Muscle of leg (tissue), 16 donors: ENCODE measurements at places on chromosomes 2 and 18. TPM values are rescaled to one million over a fixed set of nuclear protein-coding genes. Genes with fewer than 3 reads are reported as not detected.

Gene ABCG8
- total RNA-seq = not detected

Gene TUBA4B
- 0.04 TPM for total RNA-seq

Gene NDC80
- 12.5 TPM for total RNA-seq

Gene ARL5A
- total RNA-seq = 42.6 TPM

Gene PRSS56
- 2.6 TPM for total RNA-seq

Gene GPR55
- not detected for total RNA-seq

Gene ACVR1C
- total RNA-seq = 0.09 TPM

Gene RIT2
- total RNA-seq = not detected

Gene DSG4
- total RNA-seq = not detected

Gene VAMP8
- 9.8 TPM for total RNA-seq

Gene CPS1
- total RNA-seq = 2.1 TPM

Gene KRTCAP3
- 0.53 TPM for total RNA-seq

Gene ANKRD30B
- total RNA-seq = under 0.01 TPM

Gene MPHOSPH10
- 21.3 TPM for total RNA-seq

Gene ST8SIA3
- total RNA-seq = 0.09 TPM

Gene ACMSD
- total RNA-seq = not detected

Gene IL36A
- total RNA-seq = not detected

Gene FLACC1
- total RNA-seq = 2.3 TPM

Gene AFF3
- total RNA-seq = 7.2 TPM

Gene TMEM178A
- total RNA-seq = 5.7 TPM

Gene C2orf66
- total RNA-seq = 0.04 TPM

Gene ZFP36L2
- 12.0 TPM for total RNA-seq

Gene MYO5B
- total RNA-seq = 0.98 TPM

Gene TMEM200C
- 1.1 TPM for total RNA-seq

Gene ARHGEF4
- total RNA-seq = 9.6 TPM

Gene EMILIN1
- total RNA-seq = 76.9 TPM

Gene TUBA3E
- not detected for total RNA-seq

Gene MEIS1
- 14.5 TPM for total RNA-seq

Gene WDR7
- 18.1 TPM for total RNA-seq

Gene TWIST2
- total RNA-seq = 13.6 TPM

Gene HAAO
- total RNA-seq = 14.8 TPM

Gene INPP4A
- total RNA-seq = 13.0 TPM

Gene MOB4
- 35.1 TPM for total RNA-seq

Gene KCTD18
- total RNA-seq = 12.0 TPM

Gene HK2
- total RNA-seq = 3.3 TPM

Gene CRIM1
- total RNA-seq = 20.4 TPM

Gene ANKRD62
- not detected for total RNA-seq

Gene HOXD9
- 0.75 TPM for total RNA-seq

Gene RSAD2
- 3.3 TPM for total RNA-seq

Gene ERLEC1
- total RNA-seq = 50.9 TPM

Gene MDH1B
- 0.40 TPM for total RNA-seq

Gene PSMA8
- total RNA-seq = not detected

Gene FARSB
- 14.6 TPM for total RNA-seq

Gene GALNT13
- total RNA-seq = 0.31 TPM
